Naive thymus-derived CD4-positive, alpha-beta T cell (primary cell): ENCODE measurements at places on chromosomes 2 and 18.
A peak's percentile ranks its signal among the peaks of the same experiment; 100 is the strongest.

DNA sequence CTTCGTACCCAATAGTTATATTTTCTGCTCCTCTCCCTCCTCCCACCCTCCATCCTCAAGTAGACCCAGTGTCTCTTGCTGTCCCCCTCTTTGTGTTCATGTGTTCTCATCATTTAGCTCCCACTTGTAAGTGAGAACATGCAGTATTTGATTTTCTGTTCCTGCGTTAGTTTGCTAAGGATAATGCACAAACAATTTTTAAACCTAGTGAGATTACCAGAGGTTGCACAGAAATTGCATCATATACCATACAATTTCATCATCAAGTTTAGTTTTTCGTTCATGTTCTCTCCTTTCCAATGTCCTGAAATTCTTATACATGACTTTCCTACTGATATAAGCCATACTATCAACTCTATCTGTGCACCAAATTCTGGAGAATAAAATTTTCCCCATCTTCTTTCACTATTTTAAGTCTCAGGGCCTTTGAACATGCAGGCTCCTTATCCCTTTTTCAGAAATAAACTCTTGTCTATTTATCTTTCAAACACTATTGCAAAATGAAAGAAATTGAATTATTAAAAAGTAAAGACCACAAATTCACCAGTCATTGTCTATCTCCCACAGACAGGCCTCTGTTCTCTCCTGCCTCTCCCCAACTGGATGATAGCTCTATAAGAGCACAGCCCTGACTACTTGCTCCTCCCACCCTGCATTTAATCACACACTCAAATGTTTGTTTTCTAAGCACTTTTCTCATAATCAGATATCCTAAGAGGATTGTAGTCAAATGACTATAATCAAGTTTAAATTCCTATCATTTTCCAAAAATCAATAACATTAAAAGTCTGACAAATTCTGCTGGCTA is 27.2 kb upstream of the B4GALT6 start:
- DNase-seq = no peak

GRCh38 chr2:30318987-30319782 is 87.9 kb downstream of the LBH start:
- DNase-seq = no peak

DNA sequence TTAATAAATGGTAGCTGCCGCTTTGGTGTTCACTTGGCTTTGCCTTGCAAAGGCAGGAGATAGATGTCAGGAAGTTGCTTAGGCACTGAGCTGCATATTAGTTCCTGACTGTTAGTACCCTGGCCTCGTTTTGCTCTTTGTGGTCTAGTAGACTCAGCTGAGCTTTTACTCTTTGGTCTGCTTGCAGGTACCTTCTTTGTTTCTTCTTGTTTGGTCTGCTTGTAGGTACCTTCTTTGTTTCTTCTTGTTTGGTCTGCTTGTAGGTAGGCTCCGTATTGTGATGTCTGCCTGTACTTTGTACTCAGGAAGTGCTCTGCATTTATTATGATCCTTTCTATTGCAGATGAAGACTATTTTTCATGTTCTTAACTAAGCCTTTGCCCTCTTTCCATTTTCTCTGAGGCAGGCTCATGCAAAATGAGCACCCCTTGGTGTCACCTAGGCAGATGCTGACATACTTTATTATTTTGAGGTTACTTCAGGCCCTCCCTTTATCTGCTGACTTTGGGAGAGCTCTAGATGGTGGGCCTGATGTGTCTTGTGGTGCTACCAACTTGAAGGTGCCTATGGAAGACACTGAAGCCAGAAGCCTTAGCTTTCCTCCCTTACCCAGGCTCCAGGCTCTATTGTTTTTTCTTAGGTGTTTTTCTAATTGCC is 6.0 kb downstream of the RPIA start:
- DNase-seq = peak; percentile 41

DNA sequence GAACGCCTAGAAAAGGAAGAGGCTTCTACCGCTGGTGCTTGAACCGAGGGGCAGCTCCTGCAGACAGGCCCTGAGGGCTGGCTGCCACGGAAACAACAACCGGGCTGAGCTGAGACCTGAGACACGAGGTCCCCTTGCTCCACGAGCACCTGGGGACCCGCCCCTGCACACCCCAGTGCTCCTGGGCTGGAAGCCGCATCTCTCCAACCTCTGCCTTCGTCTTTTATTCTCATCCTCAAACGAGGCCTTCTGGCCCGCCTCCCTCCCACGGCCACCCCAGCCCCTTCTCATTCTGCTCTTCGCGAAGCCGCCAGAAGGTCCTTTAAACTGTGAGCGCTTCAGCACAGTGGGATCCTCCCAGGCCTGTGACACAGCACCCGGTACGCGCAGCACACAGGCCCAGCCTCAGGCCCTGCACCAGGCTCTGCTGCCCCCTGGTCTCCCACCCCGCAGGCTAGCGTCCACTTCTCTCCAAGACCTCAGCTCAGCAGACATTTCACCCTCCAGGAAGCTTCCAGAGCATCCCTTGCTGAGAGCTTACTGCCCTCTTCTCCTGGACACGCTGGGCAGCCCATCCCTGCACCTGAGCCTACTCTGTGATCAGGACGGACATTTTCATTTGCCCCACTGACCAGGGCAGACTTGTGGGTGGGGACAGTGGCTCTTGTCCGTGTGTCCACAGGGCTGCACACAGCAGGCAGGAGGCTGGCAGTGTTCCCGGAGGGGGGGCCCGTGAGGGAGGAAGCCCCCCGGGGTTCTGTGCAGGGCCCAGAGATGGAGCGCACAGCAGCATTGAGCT is 149.7 kb downstream of the PXDN start:
- no peak for DNase-seq

DNA sequence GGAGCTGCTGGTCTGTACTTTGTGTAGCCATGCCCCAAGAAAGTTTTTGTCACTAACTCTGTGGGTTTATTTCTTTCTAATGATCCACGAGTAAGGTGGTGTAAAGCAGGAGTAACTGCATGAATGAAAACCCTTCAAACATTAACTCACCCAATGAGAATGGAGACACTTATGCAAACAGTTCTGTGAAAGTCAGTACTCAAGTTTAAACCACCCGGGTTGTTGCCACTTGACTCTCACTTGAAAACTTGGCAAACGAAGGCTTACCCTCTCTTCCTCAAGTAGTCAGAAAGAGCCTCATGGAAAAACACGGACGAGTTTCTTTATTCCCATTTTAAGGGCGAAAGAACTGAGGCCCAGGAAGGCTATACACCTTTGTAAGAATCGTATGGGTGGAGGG is 117.5 kb downstream of the MMADHC start:
- DNase-seq = no peak

DNA sequence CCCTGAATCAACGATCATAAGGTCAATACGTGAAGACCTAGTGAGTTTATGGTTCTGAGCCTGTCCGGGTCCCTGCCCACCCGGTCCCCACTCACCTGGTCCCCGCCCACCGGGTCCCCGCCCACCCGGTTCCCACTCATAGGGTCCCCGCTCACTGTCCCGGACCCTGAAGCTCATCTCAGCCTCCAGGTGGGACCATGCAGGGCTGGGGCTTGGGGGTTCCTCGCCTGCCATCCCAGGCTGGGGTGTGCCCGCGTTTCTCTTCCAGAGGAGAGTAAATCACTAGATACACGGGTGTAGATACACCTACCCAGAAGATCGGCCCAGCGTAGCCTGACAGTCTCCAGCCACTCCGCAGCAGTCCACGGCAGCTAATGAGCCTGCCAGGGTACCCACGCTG is 131.5 kb downstream of the MBP start:
- DNase-seq = no peak

DNA sequence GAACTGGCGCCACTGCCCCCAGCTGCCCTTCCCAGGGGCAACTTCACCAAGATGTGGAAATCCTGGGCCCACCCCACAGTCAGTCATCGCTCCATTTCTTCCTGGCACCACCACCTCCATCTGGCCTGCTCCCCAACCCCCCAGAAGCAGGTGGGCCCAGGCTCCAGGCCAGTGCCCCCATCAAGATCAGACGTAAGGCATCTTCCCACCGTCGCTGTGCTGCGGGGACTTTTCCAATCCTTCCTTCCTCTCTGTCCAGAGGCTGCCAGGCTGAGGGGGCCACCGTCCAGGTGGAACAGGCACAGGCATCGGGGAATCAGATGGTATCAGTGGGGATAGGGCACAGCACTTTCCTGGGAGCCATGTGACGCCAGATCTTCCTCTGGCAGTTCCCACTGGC is 8.1 kb downstream of the PRLH start:
- DNase-seq = no peak

DNA sequence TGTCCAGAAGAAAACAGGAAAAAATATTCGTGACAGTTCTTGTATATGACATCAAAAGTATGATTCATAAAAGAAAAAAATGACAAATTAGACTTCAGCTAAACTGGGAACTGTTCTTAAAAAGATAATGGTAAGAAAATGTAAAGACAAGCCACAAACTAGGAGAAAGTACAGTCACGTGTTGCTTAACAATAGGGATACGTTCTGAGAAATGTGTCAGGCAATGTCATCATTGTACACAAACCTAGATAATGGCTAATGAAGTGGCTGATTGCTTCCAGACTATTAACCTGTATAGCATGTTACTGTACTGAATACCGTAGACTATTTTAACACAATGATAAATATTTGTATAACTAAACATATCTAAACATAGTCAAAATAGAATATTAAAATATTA is 35.9 kb upstream of the CTIF start:
- no peak for DNase-seq

DNA sequence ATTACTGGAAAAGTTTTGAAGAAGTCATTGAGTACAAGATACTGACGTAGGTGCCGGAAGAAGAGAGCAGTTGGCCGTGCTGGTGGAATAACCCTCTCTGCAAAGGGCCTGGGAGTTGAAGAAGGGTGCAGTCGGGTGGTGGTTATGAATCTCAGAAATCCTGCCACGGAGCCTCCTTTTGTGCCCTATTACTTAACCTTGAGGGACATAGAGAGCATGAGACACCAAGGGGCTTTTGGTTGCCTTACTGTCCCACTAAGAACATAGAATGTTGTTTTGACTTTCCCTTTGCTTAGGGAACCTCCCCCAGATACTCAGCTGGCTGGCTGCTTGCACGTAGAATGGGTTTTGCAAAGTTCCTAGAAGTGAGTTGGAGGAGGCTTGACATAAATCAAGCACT is 1.3 kb upstream of the CD28 start:
- DNase-seq = peak; percentile 57

DNA sequence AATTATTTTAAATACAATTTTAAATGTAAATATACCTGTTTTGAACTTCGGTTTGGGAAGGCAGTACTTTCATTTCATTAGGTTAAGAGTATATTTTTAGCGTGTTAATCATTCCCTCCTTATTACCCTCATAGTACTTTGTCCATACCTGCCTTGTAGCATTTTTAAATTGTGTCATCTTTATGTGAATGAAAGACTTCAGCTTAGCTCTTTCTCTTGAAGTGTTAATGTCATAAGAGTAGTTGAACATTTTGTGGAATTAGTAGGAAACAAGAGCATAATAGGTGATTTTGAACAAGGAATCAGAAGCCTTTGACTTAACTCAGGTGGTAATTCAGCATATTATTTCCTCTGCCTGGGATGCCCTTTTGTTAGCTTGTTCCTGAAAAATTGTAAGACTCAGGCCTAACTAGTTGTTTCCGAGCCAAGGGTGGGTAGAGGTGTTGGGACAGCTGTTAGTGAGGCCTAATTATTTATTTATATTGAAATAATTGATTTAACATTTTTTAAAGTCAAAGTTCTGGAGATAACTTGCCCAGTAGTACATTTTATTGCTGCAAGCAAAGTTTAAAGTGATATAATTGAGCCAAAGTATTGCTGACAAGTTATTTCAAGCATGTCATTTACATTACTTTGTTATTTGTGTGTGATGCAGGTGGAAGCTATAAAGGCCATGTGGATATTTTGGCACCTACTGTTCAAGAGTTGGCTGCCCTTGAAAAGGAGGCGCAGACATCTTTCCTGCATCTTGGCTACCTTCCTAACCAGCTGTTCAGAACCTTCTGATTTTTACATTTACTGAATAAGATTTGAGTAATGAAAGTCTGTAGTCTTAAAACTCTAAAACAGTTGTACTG is 38.7 kb downstream of the DDX1 start:
- DNase-seq = no peak

DNA sequence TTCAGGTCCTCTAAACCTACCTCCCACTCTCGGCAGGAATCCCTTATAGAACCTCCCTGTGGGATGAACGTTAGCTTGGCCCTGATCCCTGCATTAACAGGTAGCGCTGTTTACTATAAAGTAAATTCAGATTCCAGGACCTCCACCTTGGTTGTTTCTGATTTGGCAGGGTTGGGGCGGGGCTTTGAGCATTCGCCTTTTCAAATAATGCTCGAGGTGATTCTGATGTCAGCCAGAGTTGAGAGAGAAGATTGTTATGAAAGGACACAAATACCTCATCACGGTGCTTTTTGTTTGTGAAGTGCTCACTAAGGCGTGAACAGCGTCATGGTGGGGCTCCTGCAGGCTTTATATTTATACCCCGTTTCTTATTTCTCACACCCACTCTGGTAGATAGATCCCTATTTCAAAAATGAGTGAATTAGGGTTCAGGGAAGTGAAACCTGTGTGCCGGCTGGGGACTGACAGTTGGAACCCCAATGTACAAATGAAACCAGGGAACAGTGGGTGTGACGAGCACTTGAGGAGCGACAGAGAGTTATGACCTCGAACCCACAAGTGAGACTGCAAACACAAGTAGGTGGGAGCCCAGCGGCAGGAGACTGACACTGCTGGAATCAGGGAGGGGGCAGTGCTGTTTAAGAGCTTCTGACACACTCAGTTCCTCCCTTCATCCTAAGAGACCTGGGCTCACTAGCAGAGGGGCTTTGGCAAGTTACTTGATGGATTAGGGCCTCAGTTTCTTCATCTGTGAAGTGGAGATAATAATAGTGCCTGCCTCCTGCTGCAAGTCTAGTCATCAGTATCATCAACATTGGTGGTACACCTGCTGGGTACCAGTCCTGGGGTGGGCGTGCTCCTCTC is 14.2 kb upstream of the CXCR4 start:
- DNase-seq = peak; percentile 93

DNA sequence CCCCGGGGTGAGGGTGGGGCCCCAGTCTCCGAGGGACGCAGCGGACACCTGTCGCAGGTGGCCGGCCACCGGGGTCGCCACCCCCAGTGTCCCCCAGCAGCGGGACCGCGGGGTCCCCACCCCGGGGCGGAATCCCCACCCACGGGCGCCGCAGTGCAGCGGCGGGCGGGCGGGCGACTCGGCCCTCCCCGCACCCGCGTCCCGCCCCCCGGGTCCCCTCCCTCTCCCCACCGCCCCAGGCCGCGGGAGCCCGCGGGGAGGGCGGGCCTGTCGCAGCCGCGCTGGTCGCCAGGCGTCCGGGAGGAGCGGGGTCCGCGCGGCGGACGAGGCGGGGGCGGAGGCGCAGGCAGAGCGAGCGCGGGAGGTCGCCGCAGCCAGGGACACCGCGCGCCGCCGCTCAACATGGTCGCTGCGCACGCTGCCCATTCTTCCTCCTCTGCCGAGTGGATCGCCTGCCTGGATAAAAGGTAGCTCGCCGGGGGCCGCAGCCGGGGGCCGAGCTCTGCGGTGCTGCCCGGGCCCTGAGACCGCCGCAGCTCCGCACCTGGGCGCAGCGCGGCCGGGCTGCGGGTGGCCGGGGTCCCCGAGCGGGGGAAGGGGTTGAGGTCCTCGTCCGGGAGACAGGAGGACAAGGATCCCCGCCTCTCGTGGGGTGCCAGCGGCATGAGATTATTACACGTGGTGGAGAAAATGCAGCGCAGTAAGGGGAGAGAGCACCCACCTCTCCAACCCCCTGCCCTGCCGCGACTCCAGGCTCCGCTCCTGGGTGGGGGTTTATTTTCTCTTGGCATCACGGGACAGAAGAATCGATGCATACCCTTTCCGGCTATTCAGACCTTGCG is at the start of gene RAPGEF4:
Gene RAPGEF4 (plus strand): TSS at position 264 of the 842 bp plus-strand sequence. CDS start 139 bp downstream, at position 403.
- peak; percentile 6 for DNase-seq

- DNase-seq = no peak
Measured at GRCh38 chr2:18924886-18925285, 335.5 kb upstream of the NT5C1B start.

GRCh38 chr18:31880186-31880898 is 62.6 kb downstream of the TRAPPC8 start:
- no peak for DNase-seq

- DNase-seq = peak; percentile 32
Measured at GRCh38 chr2:206164261-206164862, 4.7 kb downstream of the EEF1B2 start.
